ENCODE measurements at places on chromosomes 7 and 10. TPM values are rescaled to one million over a fixed set of nuclear protein-coding genes. Genes with fewer than 3 reads are reported as not detected.

GRCh38 chr10:72449941-72450441 lies 95.3 kb upstream of the DNAJB12 start:
- DNase-seq = no peak

DNA sequence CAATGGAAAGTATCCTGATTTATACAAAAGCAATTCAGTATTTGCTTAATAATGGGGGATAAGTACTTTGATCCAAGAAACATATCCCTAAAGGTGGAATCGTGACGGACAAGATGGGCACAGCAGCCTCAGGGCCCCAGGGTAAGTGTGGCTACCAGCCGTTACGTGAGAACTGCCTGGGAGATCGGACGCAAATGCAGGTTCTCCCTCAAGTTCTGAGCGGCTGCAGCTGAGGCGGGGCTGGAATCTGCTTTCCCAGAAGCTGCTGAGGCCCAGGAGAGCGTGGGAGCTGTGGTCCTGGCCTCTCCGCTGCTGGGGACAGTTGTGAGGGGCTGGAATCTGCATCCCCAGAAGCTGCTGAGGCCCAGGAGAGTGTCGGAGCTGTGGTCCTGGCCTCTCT lies 13.5 kb downstream of the FOXL3 start:
- no peak for DNase-seq

- DNase-seq = no peak
Observed at GRCh38 chr7:128872394-128872824, 9.8 kb downstream of the ATP6V1F start.

DNA sequence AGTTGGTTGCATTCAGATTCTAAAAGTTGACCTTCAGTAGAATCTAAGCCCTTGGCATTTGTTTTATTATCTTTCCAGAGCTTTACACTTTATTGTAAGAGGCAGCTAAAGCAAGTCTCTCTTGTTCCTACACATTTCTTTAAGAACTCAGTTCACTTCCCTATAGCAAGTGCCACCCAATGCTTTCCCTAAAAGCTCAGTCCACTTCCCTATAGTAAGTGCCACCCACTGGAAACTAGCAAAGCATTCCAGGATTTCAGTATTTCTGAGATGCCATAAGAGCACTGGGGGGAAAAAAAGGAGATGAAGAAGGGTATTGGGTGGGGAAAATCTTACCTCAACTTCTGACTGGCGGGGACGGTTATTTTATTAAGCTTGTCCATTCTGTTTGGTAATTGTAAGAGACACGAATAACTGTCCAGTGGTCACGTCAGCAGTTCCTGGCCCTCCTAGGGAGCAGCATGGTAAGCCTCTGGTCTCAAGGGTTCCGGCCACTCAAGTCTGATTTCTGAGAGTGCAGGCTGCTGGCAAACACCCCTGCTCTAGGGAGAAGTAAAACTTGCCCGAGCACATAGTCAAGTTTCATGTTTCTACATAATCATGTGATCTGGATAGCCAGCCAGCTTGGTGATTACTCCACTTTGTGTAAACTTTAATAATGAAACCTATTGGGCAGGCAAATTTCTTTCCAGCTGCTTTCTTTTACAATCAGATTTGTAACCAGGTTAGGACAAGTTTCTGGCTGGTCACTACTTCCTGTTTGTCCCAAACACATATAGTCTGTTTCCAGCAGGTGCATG lies at the start of gene BLNK:
Gene BLNK, minus strand, starts transcription at position 554 of the 800 bp plus-strand sequence. Its CDS starts 171 bp downstream, at position 383.
- peak; percentile 42 for DNase-seq

DNA sequence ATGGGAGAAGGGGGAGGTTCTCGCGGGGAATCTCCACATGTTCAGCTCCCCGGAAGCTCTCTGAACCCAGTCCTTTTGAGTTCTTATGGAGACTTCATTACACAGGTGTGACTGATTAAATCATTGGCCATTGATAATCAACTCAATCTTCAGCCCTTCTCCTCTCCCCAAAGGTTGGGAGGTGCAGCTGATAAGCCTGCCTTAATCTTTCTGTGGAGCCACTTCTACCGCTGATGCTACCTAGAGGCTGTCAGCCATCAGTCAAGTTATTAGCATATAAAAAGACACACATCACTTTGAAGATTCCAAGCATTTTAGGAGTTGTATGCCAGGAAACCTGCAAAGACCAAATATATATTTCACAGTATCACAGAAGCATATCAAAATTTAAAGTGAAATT lies 91.7 kb downstream of the MARCHF5 start:
- DNase-seq = no peak

DNA sequence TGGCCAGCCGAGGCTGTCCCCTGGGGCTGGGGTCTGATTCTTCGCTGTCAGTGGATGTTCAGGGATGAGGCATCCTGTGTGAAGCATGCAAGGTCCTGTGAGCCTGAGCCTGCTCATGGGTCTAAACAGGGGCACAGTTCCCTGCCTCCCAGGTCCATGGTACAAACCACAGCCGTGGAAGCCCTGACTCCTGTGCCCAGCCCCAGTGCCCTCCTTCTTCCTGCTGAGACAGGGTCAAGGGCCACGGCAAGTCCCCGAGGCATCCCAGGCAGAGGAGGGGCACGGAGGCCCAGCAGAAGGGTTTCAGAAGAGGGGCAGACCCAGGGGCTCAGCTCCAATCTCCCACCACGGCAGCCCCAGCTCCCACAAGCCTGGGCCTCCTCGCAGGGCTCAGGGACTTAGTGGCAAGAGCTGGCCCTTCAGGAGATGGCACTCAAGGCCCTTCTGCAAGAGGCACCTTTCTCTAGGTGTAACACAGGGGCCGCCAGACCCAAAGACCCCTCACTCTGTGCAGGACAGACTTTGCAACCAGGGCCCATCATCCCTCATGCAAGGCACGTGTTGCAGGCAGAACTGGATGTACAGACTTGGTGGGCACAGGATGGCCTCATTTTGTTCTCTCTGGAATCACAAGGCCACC lies 248.8 kb downstream of the TCERG1L start:
- DNase-seq = no peak

GRCh38 chr7:97680622-97681021 lies 51.3 kb upstream of the TAC1 start:
- no peak for DNase-seq

DNA sequence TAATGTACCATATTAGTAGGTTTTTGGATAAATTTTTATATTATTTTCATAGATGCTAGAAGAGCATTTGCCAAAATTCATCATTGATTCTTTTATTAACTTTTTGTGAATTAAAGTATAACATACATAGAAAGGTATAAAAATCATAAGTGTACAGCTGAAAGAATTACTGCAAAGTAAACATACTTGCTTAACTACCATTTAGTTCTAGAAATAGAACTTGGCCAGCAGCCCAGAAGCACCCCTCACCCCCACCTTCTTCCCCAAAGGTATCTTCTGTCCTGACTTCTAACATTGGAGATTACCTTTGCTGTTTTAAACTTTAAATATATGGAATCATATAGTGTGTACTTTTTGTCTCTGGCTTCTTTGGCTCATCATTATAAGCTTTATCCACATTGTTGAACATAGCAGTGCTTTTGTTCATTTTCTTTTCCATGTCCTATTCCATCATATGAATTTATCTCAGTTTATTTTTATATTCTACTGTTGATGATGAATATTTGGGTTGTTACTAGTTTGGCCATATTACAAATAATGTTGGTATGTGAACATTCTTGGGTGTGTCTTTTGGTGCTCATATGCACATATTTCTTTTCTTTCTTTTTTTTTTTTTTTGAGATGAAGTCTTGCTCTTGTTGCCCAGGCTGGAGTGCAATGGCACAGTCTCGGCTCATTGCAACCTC lies 142.8 kb downstream of the ADK start:
- no peak for DNase-seq

DNA sequence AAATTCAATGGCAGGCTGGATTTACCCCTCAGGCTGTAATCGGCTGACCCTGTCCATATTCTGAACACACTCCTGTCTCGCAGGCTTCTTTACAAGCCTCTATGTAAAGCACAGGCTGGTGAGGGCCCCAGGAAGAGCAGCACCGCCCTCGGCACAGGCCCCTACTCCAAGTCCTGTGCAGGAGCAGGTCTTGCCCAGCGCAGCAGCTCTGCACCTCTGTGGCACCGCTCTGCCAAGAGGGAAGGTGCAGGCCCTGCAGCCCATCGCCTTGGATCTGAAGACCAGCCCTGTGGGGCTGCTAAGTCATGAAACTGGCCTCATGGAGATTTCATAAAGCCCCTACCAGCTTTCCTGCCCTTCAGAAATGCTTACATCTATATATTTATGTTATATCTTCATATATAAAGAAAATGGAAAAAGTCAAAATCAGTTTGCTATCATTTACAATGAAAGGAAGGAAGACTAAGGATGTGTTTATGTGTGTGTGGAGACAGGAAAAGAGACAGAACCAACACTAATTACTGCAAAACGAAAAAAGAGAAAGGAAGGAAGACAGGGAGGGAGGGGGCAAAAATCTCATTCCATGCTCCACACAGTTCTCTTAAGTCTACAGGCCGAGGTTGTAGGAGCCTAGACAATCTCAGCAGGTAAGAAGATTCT lies 9.6 kb downstream of the TMEM176B start:
- DNase-seq = no peak

DNA sequence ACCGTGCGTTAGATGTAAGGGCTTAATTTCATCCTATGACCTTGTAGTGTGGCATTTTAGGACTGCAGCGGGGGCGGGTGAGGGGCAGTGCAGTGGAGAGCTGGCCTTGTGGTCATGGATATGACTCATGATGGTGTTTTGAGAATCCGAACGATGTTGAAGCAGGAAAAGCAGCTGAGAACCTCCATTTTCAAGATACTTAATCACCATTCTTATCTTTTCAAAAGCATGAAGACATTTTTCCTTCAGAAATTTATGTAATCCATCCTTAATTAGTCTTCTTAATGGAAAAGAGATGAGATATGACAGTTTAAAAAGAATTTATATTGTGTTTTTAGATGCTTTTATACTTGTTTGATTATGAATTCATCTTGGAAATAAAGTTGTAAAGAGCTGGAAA lies 9.6 kb downstream of the ATP5F1C start:
- no peak for DNase-seq

GRCh38 chr7:103560136-103560535 lies 114.1 kb upstream of the SLC26A5 start:
- DNase-seq = no peak

- no peak for DNase-seq
Observed at GRCh38 chr10:72455889-72456595, 101.3 kb upstream of the DNAJB12 start.

The ZNF777 gene
- total RNA-seq = 3.4 TPM

The AGBL3 gene
- 2.0 TPM for total RNA-seq

The CREB3L2 gene
- 34.5 TPM for total RNA-seq

The MMD2 gene
- total RNA-seq = not detected

The SPDYE11 gene
- total RNA-seq = 0.10 TPM

The PPIF gene
- 29.7 TPM for total RNA-seq

The ASB4 gene
- 2.9 TPM for total RNA-seq

The MRPS24 gene
- total RNA-seq = 22.5 TPM

The INHBA gene
- total RNA-seq = 6.5 TPM
